ENCODE measurements at places on chromosomes 3 and 15.

DNA sequence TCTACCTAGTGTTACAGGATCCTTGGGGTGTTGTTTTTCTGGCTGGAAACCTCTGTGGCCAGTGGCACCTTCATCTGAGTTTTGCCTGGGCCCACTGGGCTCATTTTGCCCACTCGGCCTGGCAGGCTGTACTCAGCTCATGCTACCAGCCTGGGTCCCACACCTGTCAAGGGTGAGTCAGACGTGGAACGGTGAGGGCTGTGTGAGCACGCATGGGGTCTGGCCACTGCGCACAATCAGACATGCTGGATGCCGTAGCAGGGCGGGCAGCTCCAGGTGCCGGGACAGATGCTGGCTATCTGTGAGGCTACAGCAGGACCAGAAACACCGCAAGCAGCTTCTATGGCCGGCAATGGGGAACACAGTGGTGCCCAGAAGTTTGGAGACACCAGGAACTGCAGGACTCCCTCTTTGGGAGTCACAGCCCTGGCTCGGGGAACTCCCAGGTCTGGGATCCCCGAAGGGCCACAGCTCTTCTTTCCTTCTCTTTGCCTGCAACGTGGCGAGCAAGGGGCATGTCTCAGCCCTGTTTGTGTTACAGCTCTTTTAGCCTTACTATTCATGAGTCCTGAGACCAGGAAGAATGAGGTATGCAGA lies 35.9 kb upstream of the DNAJC13 start:
- DNase-seq: no peak

GRCh38 chr3:126415661-126416591 lies 21.2 kb downstream of the CFAP100 start:
- DNase-seq: no peak

- DNase-seq: no peak
Measured at GRCh38 chr15:92449476-92449875, 55.8 kb downstream of the ST8SIA2 start.

DNA sequence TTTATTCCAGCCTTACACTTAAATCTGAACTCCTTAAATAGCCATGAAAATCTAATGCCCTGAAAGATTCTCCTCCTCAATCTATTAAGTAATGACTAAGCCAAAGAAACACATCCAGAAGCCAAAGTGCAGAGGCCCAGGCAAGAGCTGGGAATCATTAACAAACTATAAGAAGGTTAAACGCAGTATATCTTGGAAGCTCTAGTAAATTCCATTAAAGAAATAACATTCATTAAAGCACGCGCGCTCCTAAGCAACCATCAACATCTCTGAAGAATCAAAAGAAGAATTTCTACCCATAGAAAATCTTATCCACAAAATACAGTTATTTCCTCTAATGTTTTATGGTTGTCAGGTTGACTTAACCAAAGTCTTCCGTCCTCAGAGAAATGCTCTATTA lies 29.5 kb downstream of the MB21D2 start:
- DNase-seq: no peak

DNA sequence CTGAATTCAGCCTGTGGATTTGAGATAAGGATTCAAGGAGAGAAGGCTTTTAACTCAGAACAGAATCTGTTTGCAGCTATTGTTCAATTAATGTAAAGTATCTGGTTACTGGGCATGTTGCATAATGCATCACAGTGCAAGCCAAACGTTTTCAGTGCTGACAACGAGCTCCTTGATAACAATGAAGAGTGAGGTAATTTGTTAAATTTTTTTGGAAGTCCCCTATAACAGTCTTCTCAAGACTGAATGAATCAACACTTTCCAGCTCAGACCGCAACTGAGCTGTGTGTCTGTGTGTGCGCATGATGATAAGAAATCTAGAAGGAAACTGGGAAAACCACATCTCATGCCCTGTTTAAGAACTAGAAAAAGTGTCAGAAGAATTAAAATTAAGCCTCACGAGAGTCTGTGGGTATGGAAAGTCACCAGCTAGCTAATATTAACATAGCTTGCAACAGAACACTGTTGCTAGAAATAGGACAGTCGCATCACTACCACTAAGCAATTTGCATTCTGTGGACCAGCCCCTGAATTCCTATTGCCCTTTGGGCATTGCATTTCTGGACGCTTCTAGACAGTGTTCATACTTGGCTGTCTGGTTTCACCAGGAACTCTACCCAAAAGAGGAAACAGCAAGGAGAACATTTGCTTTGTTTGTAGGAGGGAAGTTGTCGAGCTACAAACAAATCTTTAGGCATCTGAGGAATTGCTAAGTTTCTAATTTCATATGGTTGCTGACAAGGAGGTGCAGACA lies 43.7 kb upstream of the ATP2C1 start:
- DNase-seq: no peak
